HTR-8/SVneo (cell line): ENCODE measurements at places on chromosomes 1 and 21.

GRCh38 chr1:28813931-28814465 is 2.0 kb downstream of the OPRD1 start:
- no peak for DNase-seq

- DNase-seq: no peak
Observed at GRCh38 chr1:6185635-6186382, 5.7 kb upstream of the CHD5 start.

- DNase-seq: no peak
Observed at GRCh38 chr1:63618011-63618410, 24.8 kb downstream of the PGM1 start.

DNA sequence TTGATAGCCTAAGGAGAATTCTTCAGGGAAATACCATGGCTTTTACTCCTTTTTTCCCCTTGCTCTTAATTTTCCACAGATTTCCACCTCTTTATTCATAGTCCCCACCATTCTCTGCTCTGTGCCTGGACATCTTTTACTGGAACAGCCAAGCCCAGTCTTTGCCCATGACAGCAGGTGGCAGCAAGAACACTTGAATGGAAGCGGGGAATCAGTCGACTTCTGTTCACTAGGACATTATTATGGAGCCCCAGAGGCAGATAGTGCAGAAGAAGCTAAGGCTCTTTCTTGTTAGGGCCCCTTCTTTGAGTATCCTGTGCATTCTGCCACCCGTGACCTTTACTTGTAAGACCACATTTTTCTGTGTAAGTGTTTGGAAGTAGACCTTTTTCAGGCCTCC is 6.3 kb downstream of the OR14I1 start:
- DNase-seq: no peak

- DNase-seq: no peak
Observed at GRCh38 chr1:55413286-55413685, 198.1 kb upstream of the USP24 start.

DNA sequence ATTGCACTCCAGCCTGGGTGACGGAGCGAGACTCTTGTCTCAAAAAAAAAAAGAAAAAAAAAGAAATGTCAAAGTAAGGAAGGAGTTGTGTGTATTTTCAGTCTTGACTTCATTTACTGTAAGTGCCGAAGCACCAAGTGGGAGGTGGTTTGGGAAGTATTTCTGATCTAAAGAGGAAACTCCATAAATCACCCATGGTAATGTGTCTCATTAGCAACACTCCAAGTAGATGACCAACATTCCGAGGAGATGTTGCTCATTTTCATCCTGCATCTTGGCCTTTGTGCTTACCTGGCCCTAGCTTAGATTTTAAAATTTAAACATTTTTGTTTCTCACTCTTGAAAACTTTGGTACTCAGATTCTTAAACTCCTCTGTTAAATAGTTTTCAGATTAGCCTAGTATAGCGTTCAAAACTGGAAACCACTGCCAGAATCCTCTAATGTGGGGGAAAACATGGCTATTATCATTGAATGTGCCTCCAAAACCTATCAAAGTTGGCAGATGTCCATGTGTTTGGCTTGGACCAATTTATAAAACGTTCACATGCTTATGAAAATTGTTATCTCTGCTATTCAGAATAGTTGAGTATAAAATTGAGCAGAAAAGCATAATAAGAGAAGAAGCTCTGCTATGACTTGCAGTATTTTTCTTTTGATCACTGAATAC is 110.4 kb downstream of the NFIA start:
- no peak for DNase-seq

DNA sequence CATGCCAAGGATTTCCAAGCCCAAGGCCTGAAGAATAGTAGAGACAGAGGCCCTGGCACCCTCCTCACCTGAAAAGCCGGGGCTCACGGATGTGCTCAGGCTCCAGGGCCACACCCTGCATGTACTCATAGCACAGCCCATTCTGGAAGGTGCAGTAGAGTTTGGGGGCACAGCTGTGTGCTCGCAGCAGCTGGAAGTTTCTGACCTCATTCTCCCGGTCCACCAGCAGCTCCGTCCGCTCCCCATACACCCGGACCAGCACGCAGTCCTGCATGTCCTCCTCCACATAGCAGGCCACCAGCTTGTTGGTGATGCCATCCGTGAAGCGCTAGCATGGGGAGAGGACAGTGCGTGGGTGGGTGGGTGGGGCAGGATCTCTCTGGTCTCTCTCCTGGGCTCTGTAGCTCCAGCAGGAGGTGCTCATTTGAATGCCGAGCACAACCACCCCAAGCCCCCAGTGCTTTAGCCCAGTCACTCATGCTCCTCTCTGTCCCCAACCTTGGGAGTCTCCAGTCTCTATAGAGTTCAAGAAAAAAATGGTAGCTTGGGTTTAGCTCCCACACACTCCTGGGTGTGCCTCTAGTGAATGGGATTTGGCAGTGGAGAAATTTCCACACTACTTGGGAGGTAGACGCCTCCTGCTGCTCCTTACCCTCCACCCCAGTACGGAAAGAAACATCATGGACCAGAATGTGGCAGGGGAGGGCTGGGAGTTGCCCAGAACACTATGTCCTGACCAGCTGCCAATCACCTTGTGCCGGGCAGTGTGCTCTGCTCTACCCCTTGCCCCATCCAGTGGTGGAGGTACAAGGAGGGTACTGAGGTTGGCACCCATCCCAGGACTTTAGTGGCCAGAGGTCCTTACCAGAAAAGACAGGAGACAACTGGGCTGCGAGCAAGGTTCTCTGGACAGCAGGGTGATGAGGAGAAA is 1.9 kb downstream of the ETNK2 start:
- no peak for DNase-seq

DNA sequence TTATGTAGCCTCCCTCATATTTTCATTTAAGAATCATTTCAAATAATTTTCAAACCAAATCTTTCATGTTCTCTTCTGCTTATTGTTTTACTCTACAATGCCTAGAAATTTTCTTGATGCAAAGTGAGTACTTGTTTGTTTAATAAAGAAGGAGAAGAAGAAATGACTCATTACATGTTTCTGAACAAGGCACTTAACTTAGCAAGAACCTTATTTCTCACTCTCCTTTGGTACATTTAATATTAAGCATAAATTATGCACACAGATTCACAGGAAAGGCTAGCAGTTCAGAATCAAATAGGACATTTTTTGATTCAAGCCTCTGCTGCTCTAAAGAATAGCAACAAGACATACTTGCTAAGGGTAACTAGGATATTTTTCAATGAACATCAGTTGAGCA is 9.1 kb downstream of the SCYL3 start:
- DNase-seq: no peak

GRCh38 chr1:167955915-167956314 is 19.0 kb upstream of the MPC2 start:
- DNase-seq: no peak

GRCh38 chr1:42999308-42999707 is 40.6 kb upstream of the SLC2A1 start:
- DNase-seq: peak; percentile 43

DNA sequence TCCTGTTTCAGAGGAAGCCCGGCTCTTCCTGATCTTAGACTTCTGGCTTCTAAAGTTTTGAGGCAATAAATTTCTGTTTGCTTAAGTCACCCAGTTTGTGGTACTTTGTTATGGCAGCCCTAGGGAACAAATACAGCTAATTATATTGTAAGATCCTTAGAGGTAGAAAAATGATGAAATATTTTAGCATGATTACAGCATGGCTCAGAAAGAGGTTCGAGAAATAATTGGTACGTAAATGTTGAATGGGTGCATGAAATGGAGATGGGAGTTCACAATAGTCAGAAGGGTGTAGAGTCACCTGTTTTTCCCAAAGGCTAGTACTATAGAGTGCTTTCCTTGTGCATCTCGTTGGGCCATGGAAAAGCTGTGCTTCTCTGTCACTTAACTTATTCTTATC is 123.5 kb downstream of the RUNX1 start:
- no peak for DNase-seq

GRCh38 chr1:162701286-162701685 is 69.0 kb downstream of the DDR2 start:
- DNase-seq: no peak

DNA sequence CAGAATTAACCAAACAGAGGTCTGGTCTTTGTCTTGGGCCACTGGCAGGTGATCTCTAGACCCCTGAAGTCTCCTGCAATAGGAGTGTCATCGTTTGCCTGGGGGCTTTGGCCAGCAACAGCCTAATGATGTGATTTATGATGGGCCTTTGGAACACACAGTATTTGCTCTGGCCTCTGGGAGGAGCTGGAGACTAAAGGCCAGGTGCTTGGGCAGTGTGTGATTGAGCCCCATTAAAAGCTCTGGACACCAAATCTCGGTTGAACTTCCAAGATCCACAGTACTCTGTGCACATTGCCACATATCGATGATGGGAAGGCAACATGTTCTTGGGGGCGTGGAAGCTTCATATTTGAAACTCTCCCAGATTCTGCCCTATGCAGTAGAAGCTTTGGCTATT is 32.0 kb upstream of the TLR5 start:
- DNase-seq: peak; percentile 15

GRCh38 chr1:63523738-63524137 is 413 bp downstream of the EFCAB7 start:
- DNase-seq: no peak

- no peak for DNase-seq
Observed at GRCh38 chr1:9701665-9702064, 50.1 kb downstream of the PIK3CD start.

- no peak for DNase-seq
Observed at GRCh38 chr21:41779659-41780058, 12.8 kb upstream of the RIPK4 start.
